Hematopoietic multipotent progenitor cell treated with erythropoietin and hydrocortisone succinate and interleukin-3 and kit ligand, for 15 days (in vitro differentiated cells): ENCODE measurements at places on chromosomes 13 and 19.

GRCh38 chr19:13118424-13119193 is 545 bp downstream of the NACC1 start:
- DNase-seq: peak; percentile 10

GRCh38 chr13:66154976-66155375 is 1075.2 kb downstream of the PCDH9 start:
- DNase-seq: no peak

DNA sequence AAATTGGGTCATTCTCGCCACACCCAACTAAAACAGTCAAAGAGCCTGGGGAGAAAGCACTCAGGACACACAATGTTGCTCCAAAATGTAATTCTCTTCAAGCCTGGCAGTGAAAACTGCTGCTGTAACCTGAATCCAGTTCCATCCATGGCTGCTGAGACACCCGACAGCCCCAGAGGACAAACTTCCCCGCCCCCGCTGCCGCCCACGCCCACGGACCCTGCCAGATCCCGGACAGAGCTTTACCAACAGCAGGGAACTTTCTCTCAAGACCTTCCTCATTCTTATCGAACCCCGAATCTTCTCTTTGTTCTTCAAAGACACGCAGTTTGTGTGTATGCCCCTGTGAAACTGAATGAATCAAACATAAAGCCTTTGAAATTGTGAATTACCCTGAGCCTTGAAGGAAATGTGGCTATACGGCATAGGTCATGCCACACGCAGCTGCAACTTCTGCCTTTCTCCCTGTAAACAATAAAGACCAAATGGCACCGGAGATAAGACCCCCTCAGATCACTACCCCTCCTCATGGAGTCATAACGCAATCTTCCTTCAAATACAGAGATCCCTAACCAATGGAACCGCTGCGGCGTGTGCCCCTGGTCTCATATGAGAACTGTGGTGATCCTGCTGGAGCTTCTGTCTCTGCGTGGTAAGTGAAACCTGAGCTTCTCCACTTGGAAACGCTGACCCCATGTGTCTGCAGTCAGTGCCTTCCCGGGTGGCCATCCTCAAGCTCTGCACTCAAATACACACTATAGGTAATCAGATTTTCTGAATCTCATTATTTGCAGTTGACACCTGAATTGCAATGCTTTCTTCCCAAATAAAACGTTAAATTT is 4.8 kb upstream of the LAMP1 start:
- DNase-seq: no peak

GRCh38 chr13:61988810-61989209 is 573.2 kb upstream of the PCDH20 start:
- no peak for DNase-seq

DNA sequence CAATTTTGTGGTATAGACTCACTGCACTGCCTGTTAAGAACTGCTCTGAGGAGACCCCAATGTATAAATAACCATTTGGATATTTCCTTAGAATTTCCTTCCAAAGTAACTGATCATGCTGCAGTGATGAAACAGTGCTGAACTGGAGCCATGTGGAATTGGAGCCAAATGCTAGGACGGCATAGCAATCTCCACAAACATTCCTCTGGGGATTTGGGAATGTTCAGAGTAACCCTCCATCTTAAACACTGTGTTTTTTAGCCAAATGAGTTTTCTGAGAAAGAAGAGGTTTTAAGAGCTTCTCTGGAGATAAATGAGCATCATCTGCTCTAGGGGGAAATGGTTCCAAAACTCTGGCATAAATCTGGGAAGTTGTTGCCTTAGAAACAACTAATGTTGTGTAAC is 98.2 kb downstream of the OLFM4 start:
- DNase-seq: no peak

DNA sequence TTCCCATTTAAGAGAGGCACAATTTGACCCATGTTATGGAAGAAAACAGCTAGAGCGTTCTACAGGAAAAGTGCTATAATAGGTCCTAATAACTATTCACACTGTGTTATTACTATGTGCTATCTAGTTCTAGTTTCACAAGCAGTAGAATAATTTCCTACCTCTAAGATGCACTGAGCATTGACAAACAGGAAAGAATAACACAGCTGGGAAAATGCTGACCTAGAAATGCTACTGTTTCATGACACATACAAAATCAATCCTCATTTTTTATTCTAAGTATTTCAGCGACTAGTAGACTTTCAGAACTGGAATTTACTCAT is 259.5 kb downstream of the ITGBL1 start:
- no peak for DNase-seq

GRCh38 chr19:15436826-15437110 is 13.0 kb downstream of the WIZ start:
- no peak for DNase-seq

DNA sequence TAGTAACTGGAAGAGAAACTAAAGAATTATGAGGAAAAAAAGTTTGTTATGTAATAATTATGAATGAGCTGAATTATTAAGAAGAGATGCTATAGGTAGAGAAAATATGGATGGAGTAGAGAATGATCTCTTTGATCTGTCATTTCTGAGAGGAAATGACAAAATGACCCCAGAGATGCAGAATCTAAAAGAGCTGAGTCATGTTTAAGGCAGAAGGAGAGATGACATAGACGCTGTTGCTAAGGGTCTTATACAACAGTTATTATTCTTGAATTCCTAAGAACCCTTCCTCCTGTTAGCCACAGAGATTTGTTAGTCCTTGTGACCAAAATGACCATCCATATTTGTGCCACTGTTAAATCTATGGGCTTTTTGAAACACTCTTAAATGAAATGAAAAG is 58.3 kb upstream of the FREM2 start:
- DNase-seq: no peak

DNA sequence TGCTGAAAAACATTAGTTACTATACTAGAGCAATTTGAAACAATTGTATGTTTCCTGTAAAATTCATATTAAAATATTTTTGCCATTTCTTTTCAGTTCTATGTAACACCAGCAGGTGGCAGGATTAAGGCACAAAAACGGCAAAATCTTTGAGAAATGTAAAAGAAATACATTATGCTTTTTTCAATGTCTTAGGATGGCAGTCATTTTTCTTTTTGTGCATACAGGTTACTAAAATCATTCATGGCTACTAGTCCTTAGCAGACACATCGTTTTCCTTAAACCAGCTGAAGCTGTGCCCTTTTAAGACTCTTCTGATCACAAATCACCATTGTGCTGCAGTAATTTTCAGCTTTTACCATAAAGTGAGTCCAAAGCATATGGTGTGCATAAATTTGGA is 800.7 kb upstream of the SLITRK5 start:
- DNase-seq: peak; percentile 4

GRCh38 chr19:35155441-35155840 is 906 bp downstream of the FXYD5 start:
- no peak for DNase-seq

DNA sequence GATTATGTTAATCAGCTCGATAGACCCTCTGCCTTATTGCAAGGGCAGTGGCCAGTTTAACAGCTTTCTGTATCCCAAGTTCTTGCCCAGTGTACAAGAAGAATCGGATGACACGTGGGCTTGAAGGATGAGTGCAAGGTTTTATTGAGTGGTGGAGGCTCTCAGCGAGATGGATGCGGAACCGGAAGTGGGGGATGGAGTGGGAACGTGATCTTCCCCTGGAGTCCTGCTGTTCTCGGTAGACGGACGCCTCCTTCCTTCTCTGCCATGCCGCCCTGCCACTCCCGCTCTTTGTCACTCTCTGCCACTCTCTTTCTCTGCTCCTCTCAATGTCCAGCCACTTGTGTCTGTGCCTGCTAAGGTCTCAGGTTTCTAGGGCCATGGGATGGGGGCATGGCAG is 21.0 kb downstream of the RFXAP start:
- DNase-seq: no peak

DNA sequence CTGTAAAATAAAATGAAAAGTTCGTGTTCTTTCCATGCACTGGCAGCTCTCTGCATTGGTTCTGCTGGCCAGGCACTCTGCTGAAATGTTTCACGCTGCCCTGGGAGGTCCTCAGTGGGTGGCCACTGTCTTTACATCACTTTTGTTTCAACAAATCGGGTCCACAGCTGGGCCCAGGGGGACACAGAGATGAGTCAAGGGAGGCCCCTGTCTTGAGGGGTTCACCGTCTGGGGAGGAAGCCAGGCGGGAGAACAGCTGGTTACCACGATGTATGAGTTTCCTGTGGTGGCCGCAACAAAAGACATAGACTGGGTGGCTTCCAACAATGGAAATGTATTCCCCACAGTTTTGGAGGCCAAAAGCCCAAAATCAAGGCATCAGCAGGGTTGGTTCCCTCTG is 5.1 kb upstream of the KLF2 start:
- DNase-seq: no peak

DNA sequence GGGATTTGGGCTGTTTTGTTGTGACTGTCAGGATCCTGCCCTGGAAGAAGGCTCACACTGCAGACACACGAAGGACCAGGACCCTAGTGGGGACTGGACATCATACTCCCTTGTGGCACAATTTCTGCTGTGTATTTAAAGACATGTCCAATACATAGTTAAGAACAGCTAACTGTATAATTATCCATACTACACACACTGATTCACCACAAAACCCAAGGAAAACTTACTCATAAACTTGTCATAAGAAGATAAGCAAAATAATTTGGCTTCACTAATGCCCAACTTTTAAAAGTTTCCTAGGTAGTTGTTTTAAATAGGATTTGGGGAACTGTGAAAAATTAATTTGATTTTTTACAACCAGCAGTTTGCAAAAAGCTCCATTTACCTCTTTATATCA is 46.1 kb downstream of the LATS2 start:
- no peak for DNase-seq

DNA sequence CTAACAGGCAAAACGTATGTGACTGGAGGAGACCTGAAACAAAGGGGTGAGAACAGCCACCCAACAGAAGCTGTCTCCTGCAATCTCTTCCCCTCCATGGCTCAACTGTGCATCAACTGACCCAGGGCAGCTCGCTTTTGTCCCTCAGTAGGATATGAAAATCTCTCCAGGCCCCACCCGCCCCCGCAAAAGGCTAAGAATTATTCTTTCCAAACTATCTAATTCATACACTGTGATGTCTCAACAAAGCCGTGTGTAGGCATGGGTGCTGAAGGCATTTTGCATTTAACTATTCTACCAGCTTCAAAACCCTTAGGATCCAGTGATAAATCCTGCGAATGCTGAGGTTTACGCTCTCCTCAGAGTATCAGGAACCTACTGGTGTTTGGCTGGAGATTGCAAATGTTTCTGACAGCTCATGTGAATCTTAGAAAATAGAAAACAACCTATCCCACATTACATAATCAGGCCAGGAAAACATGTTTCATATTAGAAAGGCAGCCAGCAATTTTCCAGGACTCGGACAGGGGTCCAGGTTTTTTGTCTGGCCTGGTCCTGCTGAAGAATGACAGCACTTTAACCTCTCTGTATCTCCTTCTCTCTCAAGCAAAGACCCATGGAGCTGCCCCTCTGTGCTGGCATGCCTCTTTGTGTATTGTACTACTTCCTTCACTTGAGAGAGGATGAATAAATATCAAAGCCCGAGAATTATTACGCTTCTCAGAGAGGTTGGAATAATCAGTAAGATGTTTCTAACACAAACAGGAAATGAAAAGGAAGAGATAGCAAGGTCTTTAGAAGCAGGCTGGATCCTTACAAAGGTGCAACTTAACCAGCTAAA is 17.3 kb downstream of the DHRS12 start:
- no peak for DNase-seq

DNA sequence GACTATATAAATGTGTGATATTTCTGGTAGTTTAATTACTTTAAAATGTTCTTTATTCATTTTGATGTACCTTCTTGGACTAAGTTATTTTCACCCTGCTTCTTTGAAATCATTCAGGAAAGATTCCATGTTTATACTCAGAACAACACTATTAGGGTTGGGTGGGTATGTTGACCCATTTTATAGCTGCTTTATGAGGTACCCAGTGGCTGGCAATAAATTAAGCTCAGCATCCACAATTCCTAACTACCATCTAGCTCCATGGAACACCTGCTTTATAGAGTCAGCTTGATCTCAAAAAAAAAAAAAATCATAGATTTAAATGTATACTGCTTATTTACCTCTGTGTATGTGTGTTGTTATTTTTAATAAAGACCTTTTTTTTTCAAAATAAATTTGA is 78.9 kb upstream of the ZNF91 start:
- no peak for DNase-seq

DNA sequence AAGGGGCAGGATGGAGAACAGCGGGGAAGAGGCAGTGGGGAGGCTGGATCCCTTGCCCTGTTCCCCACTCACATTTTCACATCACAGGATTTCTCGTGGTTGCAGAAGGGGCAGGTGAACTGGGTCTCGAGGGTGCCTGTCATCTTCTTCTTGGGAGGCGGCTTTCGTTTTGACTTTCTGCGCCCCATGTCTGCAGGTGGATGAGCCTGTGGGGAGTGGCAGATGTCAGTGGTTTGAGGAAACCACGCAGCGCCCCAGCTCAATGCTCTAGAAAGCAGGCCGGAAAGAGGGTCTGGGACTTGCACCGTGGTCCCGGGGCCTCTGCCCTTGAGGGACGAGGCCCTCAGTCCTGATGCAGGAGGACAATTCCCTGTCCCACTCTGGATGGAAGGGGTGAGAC is 4.9 kb downstream of the ELOF1 start:
- no peak for DNase-seq

DNA sequence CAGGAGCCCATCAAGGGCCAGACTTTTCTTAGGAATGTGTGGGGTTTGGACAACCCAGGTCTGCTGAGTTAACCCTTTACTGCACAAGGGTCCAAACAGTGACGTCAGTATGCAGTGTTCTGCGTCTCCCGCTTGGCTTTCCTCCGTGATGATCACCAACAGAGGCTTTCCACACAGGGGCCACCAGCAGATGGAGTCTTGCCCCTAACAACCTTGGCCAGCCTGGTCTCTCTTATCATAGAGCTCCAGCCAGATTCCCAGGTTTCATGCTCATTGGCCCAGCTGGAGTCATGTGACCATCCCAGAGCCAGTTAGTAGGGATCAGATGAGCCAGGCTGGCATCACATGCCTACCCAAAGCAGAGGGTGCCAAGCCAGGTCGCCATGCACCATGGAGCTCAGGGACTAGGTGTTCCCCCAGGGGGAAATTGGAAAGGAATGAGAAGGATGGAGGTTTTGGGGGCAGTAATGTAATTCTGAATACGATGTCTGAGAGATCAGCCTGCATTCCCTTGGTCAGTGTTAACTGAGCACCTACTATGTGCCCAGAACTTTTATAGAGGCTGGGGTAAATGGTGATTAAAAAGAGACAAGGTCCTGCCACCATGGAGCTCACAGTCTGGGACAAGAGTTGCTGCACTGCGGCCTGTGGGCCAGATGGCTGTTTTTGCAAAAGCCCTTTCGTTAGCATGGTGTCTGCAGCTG is 61.2 kb downstream of the MYH14 start:
- DNase-seq: no peak

- no peak for DNase-seq
Measured at GRCh38 chr13:114077099-114077932, 55.1 kb downstream of the RASA3 start.

DNA sequence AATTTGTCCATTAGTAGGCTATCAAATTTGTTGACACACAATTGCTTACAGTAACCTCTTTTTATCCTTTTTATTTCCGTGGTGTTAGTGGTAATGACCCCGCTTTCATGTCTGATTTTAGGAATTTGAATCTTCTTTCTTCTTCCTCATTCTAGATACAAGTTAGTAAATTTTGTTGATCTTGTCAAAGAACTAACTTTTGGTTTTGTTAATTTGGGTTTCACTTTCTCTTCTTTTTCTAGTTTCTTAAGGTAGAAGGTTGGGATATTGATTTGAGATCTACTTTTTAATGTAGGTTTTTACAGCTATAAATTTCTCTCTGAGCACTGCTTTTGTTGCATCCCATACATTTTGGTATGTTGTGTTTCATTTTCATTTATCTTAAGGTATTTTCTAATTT is 53.3 kb upstream of the SLC7A1 start:
- DNase-seq: no peak
